ENCODE measurements at places on chromosomes 6 and 20. TPM values are rescaled to one million over a fixed set of nuclear protein-coding genes. Genes with fewer than 3 reads are reported as not detected.
A peak's percentile ranks its signal among the peaks of the same experiment; 100 is the strongest.

DNA sequence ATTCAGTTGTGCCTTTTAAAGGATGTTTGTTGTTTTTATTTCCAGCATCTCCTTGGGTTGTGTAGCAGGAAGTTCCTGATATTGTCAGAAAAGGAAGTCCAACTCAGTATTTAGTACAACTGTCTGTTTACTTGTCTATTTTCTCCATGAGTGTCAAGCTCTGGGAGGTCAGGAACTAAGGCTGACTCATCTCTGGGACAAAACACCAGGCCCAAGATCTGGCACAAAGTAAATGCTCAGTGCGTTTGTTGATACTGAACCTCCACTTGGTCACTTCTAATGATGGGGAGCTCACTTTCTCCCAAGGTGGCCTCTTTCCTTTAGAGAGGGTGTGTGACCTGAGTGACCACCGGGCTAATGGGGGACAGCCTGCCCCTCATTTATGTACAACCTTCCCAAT is 12.6 kb upstream of the PIGU start:
- no peak overlapping the region for H3K27ac ChIP-seq
- H3K4me1 ChIP-seq = no peaks in the 10 kb centered on the region
- H3K36me3 ChIP-seq = no peaks in the 10 kb centered on the region
- no peak for DNase-seq
- no peaks in the 10 kb centered on the region for H3K27me3 ChIP-seq

- peak overlapping the region; percentile 92 for H3K27ac ChIP-seq
- no peaks in the 10 kb centered on the region for H3K27me3 ChIP-seq
- DNase-seq = peak; percentile 83
- no peaks in the 10 kb centered on the region for H3K36me3 ChIP-seq
Measured at GRCh38 chr6:27866357-27867050, 45.7 kb downstream of the OR2B2 start.

- no peaks in the 10 kb centered on the region for H3K36me3 ChIP-seq
- no peak for DNase-seq
- H3K4me3 ChIP-seq = no peak overlapping the region
- H3K4me1 ChIP-seq = no peaks in the 10 kb centered on the region
- H3K27ac ChIP-seq = no peak overlapping the region
Measured at GRCh38 chr6:53962646-53963045, 148.6 kb upstream of the MLIP start.

GRCh38 chr6:7978736-7979135 is 68.1 kb upstream of the TXNDC5 start:
- H3K27ac ChIP-seq = no peak overlapping the region
- H3K27me3 ChIP-seq = peaks cover 8% of the 10 kb centered on the region
- no peak for DNase-seq
- no peaks in the 10 kb centered on the region for H3K36me3 ChIP-seq
- no peaks in the 10 kb centered on the region for H3K4me1 ChIP-seq

DNA sequence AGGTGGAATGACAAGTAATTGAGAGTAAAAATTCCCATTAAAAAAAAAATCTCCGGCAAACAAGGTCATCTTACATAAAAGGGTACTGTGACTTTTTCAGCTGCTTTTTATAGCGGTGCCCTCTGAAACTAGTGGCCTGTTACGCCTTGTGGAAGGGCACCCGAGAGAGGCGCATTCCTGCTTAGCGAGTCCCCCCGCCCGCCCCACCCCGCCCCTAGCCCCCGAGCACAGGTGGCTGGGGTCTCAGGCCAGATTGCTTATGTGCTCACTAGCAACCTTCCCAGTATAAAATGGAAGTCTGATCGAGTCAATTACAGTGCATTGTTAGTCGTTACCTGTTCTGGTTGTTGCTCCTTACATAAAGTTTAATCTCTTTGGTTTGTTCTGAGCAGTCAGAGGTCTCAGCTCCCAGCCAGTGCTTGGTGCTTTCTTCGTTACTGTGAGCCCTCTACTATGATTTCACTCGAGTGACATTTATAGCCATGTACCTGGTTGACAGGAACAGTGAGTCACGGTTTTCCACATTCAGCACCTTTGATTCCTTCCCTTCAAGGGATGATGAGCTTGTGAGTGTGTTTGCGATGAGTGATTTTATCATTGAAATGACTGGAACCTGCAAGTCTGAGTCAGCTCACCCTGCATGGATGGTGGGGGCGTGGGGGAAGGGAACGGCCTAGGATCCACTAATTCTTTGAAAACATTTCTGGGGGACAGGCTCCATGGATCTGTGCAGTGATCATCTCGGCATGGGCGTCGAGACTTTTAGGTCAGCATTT is 47.6 kb downstream of the ZDHHC14 start:
- H3K4me3 ChIP-seq = no peak overlapping the region
- no peak for DNase-seq
- H3K4me1 ChIP-seq = peaks cover 4% of the 10 kb centered on the region
- no peak overlapping the region for H3K27ac ChIP-seq

- H3K27me3 ChIP-seq = no peaks in the 10 kb centered on the region
- no peaks in the 10 kb centered on the region for H3K36me3 ChIP-seq
- no peak overlapping the region for H3K4me3 ChIP-seq
- no peak overlapping the region for H3K27ac ChIP-seq
- no peaks in the 10 kb centered on the region for H3K4me1 ChIP-seq
- DNase-seq = no peak
Measured at GRCh38 chr20:3461911-3462677, 8.7 kb upstream of the ATRN start.

Gene DDX43
- 0.66 TPM for polyA plus RNA-seq

Gene ME1
- 8.1 TPM for polyA plus RNA-seq

Gene ARFGEF3
- polyA plus RNA-seq = 0.21 TPM

Gene WFDC5
- 6.1 TPM for polyA plus RNA-seq

Gene PDE7B
- polyA plus RNA-seq = 5.8 TPM
